ENCODE measurements at places on chromosomes 2 and 18.

GRCh38 chr2:9473308-9473984, 905 bp upstream of the IAH1 start:
- peak; percentile 14 for DNase-seq

GRCh38 chr2:219439506-219439905, 4.9 kb downstream of the SPEG start:
- no peak for DNase-seq

- DNase-seq: no peak
These were observed 40.4 kb downstream of the LDLRAD4 start for GRCh38 chr18:13258921-13259320.

DNA sequence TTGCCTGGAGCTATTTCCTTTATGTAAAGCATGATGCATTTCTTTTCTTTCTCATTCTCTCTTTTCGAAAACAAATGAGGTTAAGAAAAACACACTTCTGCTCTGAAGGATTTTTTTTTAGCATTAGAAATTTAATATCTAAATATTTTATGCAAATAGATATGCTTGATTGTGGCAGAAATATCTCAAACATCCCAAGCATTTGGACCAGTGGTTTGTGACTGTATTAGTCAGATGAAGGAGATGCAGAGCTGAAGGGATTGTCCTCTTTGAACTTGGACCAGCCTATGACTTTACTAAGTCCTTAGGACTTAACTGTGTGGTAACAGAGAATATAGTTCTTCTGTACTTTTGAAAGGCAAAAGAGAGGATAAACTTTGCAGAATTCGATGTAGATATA, 335.9 kb upstream of the NT5C1B start:
- DNase-seq: no peak
